Stimulated activated CD4-positive, alpha-beta T cell treated with anti-CD3 and anti-CD28 coated beads, Interleukin-12 subunit alpha, Interleukin-12 subunit beta, amount 100 ng/mL, for 48 hours (primary cell): ENCODE measurements at places on chromosomes 2 and 18.

DNA sequence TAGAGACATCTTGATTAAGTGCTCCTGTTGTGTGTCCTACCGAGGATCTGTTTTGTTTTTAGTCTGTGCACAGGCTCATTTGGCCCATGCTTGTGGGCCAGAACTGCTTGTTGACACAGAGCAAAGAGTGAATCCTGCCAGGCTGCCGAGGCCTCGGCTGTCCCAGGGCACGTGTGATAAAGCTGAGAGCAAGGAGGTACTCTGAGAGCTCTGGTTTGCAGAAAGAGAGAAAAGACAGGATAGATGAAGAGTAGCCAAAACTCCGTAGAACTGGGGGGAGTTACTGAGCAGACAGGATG is 175.1 kb downstream of the FAM210A start:
- no peak for DNase-seq

DNA sequence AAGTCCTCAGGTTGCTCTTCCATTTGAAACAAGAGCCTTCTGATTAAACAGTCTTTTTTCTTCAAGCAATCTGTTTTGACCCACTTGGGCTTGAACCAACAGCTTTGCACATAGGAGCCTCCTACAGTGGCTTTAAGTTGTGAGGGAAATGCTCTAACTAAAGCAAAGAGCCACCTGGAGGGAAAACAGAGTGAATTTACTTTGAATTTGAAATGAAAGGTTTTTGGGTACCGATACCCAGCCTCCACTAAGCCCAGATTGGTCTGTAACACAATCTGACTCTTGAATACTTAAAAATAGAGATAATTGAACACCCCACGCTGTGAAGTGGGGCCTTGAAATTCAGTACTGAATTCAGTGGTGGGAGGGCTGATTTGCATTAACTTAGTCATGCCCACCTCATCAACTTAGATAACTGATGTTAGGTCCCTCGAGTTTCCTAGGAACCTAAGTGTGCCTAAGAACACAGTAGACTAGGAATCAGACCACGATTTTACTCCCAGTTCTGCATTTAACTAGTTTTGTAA is 56.3 kb upstream of the ACVR1C start:
- DNase-seq = no peak

- DNase-seq = no peak
Observed at GRCh38 chr2:172978063-172978383, 97.6 kb upstream of the MAP3K20 start.

DNA sequence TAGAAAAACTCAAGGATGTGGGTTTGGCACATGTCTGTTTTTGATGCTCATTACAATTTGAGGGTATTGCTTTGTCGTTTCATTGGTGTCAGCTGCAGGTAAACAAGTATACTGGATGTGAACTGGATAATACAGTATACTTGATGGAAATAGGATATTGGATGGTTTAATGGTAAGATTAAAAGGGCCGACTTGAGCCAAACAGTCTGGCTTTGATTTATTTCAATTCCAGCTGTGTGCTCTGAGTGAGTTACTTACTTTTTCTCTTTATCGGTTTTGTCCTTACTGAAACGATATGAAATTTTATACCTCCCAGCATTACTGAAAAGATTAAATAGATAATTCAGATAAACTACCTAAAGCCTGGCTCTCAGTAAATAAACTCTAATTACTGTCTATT is 227.6 kb downstream of the ASXL3 start:
- DNase-seq = no peak

GRCh38 chr2:234292962-234293243 is 204.0 kb downstream of the ARL4C start:
- DNase-seq = no peak

- DNase-seq = no peak
Observed at GRCh38 chr2:17813742-17814473, 2.4 kb upstream of the MSGN1 start.

DNA sequence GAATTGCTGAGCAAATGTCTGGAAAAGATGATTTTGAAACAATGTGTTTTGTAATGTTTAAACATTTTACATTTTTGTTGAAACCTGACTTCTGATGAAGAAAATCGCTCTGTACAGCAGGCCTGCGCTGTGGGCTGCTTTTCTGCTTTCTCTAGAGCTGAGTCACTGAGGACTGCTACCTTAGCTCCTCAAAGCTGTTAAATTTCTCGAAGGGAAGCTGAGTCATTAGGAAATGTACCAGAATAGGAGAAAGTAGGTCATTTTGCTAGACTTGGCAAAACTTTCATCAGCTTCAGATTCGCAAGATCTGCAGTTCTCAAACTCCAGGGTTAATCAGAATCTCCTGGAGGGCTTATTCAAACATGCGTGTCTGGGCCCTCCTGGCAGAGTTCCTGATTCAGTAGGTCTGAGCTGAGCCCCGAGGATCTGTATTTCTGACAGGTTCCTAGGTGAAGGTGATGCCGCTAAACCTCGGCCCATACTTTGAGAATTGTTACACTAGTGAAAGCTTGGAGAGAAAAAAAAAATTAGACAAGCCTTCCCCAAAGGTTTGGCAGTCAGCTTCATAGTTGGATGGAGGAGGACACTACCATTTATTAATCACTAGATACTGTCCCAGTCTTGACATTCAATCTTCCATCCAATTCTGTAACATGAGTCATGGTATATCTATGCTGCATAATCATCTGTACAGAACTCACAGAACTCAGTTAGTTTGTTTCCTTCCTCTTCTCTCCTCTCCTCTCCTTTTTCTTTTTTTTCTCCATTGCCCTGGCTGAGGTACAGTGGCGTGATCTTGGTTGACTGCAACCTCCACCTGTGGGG is 297.6 kb downstream of the PARD3B start:
- peak; percentile 10 for DNase-seq

DNA sequence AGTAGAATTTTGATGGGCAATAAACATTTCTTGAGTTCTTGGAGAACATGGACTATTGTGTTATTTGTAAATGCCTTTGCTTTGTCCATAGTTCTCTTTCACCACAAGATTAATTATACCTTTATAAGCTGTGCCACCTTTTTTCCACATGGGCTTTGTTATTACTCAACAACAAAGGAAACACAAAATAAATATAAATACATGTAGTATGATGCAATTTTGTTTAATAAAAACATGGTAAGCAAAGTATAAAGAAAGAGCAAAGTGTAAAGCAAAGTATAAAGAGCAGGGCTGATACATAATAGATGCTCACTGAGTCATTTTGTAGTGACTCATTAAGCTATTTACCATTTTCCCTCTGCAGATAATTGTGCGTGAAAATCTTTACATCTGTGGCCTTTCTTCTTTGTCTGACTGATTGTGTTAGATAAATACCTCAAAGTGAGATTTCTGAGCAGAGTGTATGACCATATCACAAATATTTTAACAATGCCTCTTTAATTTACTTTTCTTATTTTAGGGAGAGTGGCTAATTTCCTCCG is 80.9 kb downstream of the CERS6 start:
- no peak for DNase-seq

GRCh38 chr2:231241755-231242507 is 43.5 kb downstream of the ARMC9 start:
- no peak for DNase-seq

DNA sequence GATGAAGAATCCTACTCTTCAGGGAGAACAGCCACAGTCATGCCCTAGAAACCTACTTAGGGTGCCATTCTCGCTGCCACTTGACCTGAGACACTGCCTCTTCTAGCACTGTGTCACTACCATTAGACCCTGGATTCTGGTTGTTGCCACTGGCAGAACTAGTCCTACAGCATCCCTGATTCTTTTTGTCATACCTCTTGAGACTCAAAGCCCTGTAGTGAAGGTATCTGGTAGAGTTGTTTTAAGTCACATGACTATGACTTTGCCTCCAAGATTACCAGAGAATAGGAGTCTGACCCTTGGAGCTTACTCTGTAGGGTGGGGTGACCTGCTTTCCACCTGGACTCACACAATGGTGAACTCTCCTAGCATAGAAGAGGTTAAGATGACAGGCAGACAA is 296.7 kb downstream of the TNS1 start:
- DNase-seq = no peak

DNA sequence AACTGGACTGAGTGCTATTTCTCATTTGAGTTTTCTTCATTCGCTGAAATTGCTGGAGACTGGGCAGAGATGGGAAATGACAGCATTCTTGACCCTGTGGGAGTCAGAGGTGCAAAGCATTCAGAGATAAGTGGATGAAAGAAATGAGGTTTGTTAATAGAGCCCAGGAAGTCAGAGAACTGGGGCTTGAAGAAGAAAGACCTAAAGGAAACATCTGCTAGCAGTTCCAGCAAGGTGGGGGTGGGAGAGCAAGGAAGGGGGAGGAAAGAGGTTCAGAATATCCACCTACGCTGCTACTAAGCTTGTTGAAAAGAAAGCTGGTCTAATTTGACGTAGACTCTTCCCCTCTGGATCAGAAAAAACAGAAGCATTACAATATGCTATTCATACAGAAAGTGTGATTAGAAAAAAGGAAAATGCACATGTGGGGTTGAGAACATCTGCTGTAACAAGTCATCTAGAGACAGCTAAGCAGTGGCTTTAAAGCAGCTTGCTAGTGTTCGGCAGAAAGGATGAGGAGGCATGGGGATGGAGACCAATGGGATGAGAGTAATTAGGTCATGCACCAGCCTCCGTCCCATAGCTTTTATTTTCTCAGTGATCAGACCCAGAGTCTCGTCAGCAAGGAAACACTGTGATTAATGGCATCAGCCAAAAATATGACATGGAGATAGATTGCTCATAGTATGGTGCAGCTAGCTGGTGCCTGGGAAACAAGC is 29.7 kb downstream of the NAB1 start:
- DNase-seq = peak; percentile 59

DNA sequence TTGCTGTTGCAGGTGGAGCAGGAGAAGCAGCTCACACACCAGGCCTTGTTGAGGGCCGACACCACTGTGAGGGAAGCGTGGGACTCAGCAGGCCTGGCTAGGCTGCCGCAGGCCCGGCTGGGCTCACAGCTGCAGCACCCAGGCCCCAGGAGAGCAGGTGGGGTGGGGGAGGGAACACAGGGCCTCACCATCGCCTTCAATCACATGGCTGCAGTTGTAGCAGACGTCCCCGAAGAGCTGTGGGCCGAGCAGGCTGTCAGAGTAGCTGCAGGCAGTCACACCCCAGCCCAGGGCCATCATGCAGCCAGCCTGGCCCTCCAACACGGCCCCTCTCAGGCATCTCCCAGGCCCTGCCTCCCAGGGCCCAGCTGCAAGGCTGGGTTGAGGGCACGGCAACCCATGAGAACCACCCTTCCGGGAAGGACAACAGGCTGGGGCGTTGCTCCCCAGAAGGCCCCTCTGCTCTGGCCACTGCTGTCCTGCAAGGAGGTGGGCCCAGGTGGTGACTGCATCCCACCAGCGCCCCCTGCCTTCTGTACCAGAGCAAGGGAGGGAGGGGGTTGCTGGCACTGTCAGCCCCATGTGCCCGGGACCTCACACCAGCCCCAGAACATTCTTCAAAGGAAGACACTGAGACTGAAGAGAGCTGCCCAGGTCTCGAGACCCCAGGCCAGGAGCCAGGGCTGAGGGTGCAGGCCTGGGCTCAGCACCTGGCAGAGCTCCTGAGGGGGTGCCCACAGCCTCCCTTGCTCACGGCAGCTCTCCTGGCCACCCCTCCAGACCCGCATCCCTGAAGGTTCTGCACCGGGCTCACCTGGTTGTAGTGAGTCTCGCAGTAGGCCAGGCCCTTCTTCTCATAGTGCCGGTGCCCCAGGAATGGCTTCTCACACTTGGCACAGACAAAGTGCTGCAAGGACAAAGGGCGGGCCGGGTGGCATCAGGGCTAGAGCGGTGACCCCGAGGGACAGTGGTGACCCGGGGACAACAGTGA is 5.6 kb upstream of the GPR17 start:
- peak; percentile 29 for DNase-seq
